ENCODE measurements at places on chromosomes 3 and 15. TPM values are rescaled to one million over a fixed set of nuclear protein-coding genes. Genes with fewer than 3 reads are reported as not detected.
A peak's percentile ranks its signal among the peaks of the same experiment; 100 is the strongest.

Gene APEH
- 301 TPM for total RNA-seq

- no peak for DNase-seq
Observed at GRCh38 chr15:58585693-58586443, 154.1 kb downstream of the LIPC start.

- no peak for DNase-seq
Observed at GRCh38 chr3:170033489-170033888, 4.3 kb upstream of the GPR160 start.

- DNase-seq: no peak
Observed at GRCh38 chr3:27554706-27555105, 70.5 kb upstream of the SLC4A7 start.

GRCh38 chr3:149384911-149385321 lies 7.5 kb upstream of the TM4SF1 start:
- peak; percentile 54 for DNase-seq

- no peak for DNase-seq
Observed at GRCh38 chr3:71466483-71466882, 117.0 kb downstream of the FOXP1 start.

DNA sequence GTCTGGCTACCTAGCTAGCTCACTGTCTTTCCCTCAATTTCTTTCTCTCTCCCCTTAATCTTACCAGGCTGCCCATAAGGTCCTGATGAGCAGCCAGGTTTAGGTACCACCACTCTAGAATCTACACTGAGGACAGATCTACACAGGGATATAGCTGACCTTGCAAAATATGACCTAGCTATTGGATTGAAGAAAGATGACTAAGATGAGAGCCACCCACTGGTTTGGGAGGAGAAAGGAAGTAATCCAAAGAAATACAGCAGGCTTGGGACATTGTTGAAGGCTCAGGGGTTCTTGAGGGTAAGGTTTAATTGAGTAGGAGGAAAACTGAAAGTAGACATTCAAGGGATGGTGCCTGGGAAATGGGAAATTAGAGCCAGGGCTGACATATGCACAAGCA lies 142.0 kb upstream of the TMC3 start:
- DNase-seq: no peak

Data from G401 (cell line).